HL-60 (cell line): ENCODE measurements at places on chromosomes 5 and 9.

DNA sequence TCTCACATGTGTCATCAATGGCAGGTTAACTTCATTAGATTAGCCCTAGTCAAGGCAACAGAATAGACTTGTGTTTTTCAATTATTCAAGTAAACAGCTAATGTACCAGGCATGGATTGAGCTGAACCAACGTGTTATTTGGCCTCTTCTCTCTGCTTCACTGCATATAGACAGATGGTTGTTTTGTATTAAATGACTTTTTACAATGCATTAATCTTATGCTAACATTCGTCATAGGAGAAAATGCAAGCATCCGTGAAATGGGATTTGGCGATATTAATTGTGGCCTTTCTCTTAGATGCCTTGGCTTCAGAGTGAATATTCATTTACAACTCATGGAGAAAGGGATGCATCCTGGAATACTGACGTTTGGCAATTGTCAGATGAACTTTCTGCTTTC, 208.0 kb downstream of the KCTD16 start:
- DNase-seq = no peak

DNA sequence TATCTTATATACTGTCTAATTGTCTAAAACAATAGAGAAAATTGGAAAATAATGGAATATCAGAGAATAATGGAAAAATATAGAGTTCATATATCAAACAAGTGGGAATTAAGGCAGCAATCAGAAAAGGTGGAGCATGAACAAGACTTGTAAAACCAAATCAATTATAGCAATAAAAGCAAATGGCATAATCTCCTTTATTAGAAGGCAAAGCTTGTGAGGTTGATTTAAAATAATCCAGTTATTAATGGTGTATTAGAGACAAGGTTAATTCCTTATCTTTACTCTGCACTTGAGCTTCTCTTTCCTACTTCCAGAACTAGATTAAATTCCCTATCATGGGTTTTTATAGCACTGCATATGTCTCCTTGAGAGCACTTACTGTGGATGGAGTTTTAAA, 64.1 kb downstream of the AMBP start:
- no peak for DNase-seq

DNA sequence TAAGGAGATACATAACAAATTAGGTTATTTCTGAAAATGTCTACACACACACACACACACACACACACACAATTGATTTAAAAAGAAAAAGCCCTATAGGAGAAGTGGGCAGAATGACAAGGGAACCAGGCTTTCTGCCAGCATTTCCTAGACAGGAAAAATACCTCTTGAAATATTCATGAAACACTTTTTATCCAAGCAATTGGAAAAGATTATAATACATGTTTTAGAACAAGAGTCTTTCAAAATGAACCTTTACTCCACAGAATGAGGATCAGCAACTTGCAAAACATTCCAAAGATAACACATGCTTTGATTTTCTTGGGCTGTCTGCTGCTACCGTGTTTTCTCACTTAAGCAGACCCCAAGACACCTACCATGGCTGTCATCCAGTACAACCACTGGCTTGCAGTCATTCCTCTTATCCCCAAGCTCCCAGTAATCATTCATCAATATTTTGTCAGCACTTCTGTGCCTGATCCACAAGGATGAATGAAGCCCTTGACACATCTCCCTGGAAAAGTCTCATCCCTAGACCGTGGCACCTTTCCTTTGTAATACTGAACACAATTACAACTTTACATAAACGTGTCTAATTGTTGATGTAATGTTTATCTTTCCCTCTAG, 717.1 kb upstream of the ZNF608 start:
- DNase-seq = no peak

- DNase-seq = no peak
These were observed 47.3 kb downstream of the S1PR3 start for GRCh38 chr9:89038382-89039103.

DNA sequence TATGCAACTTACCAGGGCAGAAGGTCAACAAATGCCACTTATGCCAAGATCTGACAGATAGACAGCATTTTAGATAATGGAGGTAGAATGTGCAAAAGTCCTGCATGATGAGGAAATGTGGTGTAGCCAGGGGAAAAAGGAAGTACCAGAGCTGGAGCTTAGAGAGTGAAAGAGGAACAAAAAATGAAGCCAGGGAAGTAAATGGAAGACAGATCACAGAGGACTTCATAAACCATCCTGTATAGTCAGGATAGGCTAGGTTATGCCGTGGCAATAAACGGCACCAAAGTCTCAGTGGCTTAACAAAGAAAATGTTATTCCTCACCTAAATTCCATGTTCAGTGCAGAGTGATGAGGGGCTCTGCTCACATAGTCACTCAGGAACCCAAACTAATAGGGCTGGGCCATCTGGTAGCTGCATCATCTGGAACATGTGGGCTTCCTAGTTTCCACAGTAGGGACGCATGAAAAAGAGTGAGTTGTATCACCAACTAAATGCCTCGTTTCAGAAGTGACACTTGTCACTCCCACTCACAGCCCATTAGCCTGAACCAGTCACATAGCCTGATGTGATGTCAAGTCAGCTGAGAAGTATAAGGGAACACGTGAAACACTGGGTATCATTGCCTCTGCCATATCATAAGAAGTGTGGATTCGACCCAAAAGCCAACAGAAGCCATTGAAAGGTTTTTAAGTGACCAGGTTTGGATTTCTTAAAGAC, 70.3 kb downstream of the SH3RF2 start:
- DNase-seq = peak; percentile 71

- DNase-seq = no peak
These were observed 27.7 kb downstream of the CDH9 start for GRCh38 chr5:27010646-27011045.

- DNase-seq = no peak
These were observed 59.5 kb upstream of the EQTN start for GRCh38 chr9:27356446-27356845.

DNA sequence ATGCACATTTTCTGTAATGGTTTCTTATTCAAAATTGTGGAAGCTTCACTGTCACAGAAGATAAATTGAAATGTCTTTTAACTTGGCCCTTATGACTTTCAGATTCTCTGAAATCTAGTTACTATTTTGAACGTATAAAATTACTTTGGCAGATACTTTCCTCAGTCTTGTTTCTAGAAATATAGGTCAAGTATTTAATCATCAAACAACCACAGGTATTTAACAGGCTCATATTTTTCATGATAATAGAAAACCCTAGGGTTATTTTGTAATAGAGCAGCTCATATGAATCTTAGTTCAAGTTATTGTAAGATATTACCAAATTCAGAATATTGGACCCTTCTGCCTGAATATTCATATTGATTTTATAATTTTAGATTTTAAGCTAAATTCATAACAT, 236.0 kb upstream of the CDH18 start:
- no peak for DNase-seq

GRCh38 chr5:81908044-81908443, 63.8 kb upstream of the ATG10 start:
- DNase-seq = no peak

DNA sequence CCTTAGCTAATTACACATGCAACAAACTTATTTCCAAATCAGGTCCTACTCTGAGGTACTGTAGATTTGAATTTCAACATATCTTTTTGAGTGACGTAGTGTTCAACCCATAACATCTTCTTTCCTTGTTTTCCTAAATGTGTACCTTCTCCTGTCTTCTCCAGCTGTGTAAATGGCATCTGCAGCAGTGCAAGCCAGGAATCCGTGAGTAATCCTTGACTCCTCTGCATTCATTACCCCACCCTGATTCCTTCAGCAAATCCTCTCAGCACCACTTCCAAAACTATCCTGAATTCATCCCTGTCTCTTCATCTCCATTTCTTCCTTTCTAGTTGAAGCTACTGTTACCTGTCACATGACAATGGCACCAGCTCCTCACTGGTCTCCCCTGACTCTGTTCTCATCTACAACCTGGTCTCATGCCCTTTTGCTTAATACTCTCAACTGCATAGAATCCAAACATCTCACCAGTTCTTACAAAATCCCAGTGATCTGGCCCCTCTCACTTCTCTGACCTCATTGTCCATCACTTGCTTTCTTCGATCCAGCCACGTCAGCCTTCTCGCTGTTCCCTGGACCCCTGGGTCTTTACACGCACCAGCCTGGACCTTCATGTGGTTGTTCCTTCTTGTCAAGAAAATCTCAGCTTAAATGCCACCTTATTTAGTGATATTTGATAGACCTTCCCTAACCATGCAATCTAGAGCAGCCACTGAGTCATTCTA, 14.6 kb upstream of the TRAF1 start:
- no peak for DNase-seq

GRCh38 chr9:70678153-70678552, 263.7 kb upstream of the KLF9 start:
- DNase-seq = no peak

- peak; percentile 78 for DNase-seq
These were observed 849.6 kb upstream of the DMAC1 start for GRCh38 chr9:8649160-8649559.

- no peak for DNase-seq
These were observed 464.2 kb downstream of the SPOCK1 start for GRCh38 chr5:137034764-137035479.
